ENCODE measurements at places on chromosomes 1 and 21.

- DNase-seq, result no peak
These were observed 8.4 kb downstream of the CEPT1 start for GRCh38 chr1:111148376-111148881.

DNA sequence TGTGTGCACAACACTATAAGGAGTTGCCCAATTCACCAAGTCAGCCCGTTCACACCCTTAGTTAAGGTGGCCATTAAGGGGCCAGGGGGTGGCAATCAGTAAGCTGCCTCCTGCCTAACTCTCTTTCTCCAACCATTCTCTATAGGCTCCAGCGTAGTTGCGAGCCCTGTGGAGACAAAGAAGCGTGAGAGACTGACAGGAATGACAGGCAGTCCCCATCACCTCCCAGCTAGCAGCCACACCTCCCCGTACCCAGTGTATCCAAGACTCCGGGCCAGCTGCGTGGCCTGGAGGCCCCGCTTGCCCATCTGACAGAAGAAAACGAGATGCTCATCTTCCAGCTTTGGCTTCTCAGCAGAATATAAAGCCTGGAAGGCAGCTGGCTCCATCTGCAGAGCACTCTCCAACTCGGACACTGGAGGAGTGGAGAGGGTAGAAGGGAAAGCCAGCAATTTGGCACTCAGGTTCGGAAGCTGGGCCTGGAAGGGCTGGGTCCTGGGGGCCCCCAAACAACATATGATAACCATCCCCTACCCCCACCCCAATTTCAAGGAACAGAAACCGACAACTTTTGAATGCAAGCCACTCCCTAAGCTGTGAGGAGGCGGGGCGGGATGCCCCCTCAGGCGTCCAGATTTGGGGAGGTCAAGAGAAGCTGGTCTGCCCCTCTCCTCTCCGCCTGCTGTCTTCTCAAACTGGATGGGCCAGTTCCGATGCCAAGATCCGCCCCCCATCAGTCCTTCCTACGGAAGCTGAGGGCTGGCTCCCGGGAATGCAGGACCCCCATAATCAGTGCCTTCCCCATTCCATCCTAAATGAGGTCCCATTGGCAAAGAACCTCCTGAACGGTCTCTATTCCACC is 872 bp downstream of the TSTD1 start:
- DNase-seq, result no peak

DNA sequence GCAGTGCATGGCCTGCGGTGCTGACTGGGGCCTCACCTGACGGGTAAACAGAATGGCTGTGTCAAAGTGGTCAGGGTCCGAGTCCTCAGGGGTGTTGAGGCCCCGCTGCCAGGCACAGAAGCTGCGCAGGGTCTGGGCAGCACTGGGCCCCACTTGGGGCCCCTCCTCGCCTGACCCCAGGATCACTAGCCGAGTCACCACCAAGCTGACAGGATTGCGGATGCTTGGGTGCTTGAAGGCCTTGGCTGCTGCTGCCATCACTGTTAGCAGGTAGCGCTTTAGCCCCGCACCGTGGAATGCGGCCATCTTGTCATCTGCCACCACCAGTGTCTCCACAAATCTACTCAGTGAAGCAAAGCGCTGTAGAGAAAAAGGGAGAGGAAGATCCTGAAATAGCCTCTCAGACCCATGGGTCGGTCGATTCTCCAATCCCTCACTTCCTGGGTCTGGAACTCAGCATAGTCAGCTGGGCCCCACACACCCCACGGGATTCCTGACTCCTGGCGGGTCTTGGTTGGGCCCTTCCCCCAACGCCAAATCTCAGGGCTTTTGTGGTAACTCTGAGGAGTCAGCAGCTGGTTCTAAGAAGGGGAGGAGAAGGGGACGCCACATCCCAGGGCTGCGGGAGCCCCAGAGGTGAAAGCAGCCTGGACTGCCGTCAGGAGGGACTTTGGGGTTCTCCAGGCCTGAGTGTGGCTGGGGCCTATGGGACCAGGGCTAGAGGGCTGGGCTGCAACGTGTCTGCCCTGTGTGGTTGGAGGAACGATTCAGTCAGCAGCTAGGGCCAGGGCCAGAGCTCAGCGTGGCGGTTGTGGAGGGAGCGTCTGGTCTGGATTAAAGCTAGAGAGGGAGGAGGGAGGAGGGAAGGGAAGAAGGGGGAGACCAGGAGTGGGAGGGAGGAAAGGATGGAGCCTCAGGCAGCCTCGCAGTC is 2.1 kb downstream of the ADAMTS4 start:
- no peak for DNase-seq

GRCh38 chr1:52403566-52404115 is 582 bp downstream of the ORC1 start:
- no peak for DNase-seq

- no peak for DNase-seq
These were observed 23.8 kb downstream of the RPS27 start for GRCh38 chr1:154014154-154014907.
